NCI-H510A treated with DMSO at 0.1 percent for 48 hours (cell line): ENCODE measurements at places on chromosomes 16 and 17.

GRCh38 chr17:31296142-31296541 lies 897 bp downstream of the OMG start:
- DNase-seq: no peak

DNA sequence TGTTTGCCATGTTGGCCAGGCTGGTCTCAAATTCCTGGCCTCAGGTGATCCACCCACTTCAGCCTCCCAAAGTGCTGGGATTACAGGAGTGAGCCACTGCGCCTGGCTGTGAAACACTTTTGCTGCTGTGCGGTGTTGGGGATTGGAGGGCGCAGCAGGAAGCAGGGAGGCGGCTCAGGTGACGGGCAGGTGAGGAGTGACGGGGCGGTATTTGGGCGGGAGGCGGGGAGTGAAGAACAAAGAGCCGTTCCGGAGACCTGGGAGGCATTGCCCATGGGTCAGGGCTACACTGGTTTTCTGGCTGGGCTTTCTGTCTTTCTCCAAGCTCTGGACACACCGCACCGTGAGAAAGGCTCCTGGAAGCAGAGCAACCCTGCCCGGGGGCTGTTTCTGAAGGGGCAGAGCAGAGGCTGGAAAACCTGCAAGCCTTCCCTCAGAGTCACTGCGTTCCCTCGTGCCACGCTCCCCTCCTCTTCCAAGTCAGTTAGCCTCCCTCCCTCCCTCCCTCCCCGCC lies 22.1 kb downstream of the CRISPLD2 start:
- peak; percentile 92 for DNase-seq

- no peak for DNase-seq
These were observed 304.6 kb downstream of the ABCC12 start for GRCh38 chr16:47851146-47851545.

GRCh38 chr16:60001523-60001922 lies 1267.4 kb upstream of the GOT2 start:
- DNase-seq: no peak

DNA sequence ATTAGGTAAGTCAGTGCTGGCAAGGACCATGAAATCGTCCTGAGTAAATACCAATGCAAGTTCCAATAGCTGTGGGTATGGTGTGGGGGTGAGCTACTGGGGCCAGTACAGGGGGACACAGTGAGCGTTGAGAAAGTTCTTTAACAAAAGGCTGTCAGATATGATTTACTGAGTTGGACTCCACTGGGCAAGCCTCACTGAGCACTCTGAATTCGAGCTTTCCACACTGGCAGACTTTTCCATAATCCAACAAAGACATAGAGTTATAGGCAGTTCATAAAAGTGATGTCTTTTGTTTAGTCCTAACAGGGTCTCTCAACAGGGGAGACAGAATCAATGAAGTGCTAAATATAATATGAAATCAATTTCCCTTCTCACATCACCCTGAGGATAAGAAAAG lies 489.0 kb downstream of the KCNJ2 start:
- no peak for DNase-seq

DNA sequence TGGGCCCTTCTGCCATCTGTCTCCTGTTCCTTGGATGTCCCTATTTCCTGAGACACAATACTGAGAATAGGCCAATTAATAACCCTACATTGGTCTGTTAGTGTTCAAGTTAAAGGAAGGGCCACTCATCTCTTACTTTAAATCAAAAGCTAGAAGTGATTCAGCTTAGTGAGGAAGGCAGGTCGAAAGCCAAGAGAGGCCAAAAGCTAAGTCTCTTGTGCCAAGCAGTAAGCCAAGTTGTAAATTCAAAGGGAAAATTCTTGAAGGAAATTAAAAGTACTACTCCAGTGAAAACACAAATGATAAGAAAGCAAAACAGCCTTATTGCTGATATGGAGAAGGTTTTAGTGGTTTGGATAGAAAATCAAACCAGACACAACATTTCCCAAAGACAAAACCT lies 28.8 kb downstream of the ANKFN1 start:
- DNase-seq: no peak

- no peak for DNase-seq
These were observed 5.0 kb downstream of the CCDC47 start for GRCh38 chr17:63768433-63768832.

DNA sequence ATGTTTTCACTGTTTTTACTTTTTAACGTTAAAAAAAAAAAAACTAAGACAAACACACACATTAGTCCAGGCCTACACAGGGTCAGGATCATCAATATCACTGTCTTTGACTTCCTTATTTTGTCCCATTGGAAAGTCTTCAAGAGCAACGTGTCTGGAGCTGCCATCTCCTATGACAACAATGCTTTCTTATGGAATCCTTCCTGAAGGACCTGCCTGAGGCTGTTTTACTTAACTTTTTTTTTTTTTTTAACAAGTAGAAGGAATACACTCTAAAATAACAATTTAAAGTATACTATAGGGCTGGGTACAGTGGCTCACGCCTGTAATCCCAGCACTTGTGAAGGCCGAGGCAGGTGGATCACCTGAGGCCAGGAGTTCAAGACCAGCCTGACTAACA lies 71.8 kb upstream of the BCAR1 start:
- DNase-seq: no peak
